ENCODE measurements at places on chromosomes 13 and 19. TPM values are rescaled to one million over a fixed set of nuclear protein-coding genes. Genes with fewer than 3 reads are reported as not detected.

- H3K4me3 ChIP-seq = no peak overlapping the region
- H3K27ac ChIP-seq = no peak overlapping the region
- no peak for DNase-seq
- peaks cover 2% of the 10 kb centered on the region for H3K36me3 ChIP-seq
Measured at GRCh38 chr13:113087923-113088690, 17.5 kb upstream of the F7 start.

Gene CLC
- total RNA-seq = not detected

DNA sequence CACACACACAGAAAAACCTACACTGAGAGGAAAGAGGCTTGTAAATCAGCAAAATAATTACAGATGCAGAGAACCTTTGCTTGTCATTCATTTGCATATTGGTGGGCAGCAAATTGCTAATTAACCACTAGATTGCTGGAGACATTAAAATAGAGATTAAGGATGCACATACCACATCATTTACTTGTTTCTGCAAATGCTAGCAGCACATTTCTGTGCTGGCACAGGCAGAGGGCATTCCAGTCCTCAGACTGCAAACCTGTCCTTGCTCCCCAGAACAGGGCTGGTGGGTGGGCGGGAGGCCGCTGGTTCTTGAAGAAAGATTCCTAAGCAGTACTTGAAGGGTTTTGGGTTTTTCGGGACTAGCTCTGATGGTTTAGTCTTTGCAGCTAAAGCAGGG, 941 bp upstream of the SIAH3 start:
- no peak overlapping the region for H3K27ac ChIP-seq
- H3K4me3 ChIP-seq = no peak overlapping the region
- peaks cover 35% of the 10 kb centered on the region for H3K4me1 ChIP-seq
- H3K27me3 ChIP-seq = peaks cover 81% of the 10 kb centered on the region
- no peaks in the 10 kb centered on the region for H3K36me3 ChIP-seq

- no peaks in the 10 kb centered on the region for H3K27me3 ChIP-seq
- H3K4me3 ChIP-seq = no peak overlapping the region
- DNase-seq = no peak
- peaks cover 2% of the 10 kb centered on the region for H3K4me1 ChIP-seq
- H3K27ac ChIP-seq = no peak overlapping the region
- no peaks in the 10 kb centered on the region for H3K36me3 ChIP-seq
Measured at GRCh38 chr13:89878904-89879303, 1468.6 kb upstream of the MIR17HG start.
